Osteoblast (primary cell): ENCODE measurements at places on chromosomes 4 and X.

DNA sequence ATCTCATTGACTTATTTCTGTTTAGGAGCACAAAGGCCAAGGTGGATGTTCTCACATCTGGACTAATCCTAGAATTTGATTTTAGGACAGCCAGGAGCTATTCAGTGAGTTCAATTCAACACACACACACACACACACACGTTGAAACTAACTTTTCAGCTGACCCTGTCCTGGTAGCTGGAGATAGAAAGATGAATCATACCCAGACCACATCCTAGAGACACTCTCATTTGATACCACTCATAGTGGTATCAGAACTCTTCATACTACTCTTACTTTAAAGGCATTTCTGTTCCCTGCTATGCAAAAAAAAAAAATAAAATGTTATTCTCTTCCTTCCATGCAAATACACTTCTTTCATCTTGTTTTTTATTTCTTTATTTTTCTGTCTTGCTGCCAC is 36.7 kb downstream of the KLF8 start:
- DNase-seq, result no peak

- no peak for DNase-seq
Observed at GRCh38 chrX:79259073-79259689, 108.0 kb downstream of the ITM2A start.

- DNase-seq, result no peak
Observed at GRCh38 chr4:168849030-168849675, 160.9 kb downstream of the CBR4 start.

- no peak for DNase-seq
Observed at GRCh38 chr4:25290490-25291067, 22.0 kb upstream of the ZCCHC4 start.

- no peak for DNase-seq
Observed at GRCh38 chr4:16083241-16084191, at the start of gene PROM1. Gene PROM1, minus strand, starts transcription at chr4:16084023. Its CDS starts 8,117 bp downstream, at chr4:16075906.

- DNase-seq, result no peak
Observed at GRCh38 chr4:73442275-73442674, 6.3 kb downstream of the AFP start.

DNA sequence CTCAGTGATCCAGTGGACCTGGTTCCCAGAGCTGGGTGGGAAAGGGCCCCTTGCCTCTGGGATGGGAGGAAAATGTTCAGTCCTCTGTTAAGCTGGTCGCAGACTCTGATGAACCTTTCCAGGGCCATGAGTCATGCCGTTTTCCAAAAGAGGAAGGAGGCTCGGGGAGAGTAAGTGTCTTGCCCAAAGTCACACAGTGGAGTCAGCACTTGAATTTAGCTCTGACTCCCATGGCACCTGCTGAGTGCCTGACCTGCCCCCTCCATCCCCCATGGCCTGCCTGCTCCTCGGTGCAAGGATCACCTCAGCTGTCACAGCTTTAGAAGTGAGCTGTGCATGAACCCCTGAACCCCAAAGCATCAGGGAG is 14.0 kb upstream of the KIAA0232 start:
- DNase-seq, result peak; percentile 97

DNA sequence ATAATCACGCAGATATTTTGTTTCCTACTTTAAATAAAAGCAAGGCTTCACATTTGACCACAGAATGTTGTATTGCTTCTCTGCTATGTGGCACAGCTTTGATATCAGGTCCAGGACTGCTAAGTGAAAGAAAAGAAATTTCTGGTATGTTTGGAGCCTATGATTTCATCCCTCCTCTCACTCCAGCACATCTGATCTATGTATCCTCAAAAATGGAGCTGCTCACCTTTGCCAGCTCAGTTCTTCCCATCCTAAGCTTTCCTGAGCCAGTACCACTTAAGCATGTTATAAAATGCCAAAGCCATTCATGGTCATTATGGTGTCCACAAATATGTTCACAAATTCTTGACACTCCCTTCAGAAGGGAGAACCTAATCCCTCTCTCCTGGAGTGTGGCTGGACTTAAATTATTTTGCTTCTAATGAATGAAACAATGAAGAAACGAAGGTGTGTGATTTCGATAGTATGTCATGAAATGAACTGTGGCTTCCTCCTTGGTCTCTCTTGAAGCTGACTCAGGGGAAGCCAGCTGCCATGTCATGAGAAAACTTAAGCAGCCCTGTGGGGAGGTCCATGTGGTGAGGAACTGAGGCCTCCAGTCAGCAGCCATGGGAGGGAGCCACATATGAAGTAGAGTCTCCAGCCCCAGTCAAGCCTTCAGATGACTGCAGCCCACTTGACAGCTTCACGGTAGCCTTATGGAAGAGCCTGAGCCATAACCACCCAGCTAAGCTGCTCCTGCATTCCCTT is 207.7 kb downstream of the MGST2 start:
- no peak for DNase-seq

DNA sequence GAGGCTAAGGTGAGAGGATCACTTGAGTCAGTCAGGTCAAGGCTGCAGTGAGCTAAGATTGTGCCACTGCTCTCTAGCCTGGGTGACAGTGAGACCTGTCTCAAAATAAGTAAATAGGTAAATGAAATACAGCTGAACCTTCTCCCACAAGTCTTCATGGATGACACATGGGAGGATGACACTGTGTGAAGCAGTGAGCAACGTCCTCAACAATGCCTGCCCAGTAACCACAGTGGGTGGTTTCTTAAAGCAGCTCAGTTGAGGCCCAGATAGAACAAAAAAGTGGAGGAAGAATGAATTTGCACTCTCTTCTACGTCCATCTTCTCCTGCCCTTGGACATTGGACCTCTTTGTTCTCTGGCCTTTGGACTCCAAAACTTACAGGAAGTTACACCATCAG is 52.7 kb downstream of the MSX1 start:
- no peak for DNase-seq

DNA sequence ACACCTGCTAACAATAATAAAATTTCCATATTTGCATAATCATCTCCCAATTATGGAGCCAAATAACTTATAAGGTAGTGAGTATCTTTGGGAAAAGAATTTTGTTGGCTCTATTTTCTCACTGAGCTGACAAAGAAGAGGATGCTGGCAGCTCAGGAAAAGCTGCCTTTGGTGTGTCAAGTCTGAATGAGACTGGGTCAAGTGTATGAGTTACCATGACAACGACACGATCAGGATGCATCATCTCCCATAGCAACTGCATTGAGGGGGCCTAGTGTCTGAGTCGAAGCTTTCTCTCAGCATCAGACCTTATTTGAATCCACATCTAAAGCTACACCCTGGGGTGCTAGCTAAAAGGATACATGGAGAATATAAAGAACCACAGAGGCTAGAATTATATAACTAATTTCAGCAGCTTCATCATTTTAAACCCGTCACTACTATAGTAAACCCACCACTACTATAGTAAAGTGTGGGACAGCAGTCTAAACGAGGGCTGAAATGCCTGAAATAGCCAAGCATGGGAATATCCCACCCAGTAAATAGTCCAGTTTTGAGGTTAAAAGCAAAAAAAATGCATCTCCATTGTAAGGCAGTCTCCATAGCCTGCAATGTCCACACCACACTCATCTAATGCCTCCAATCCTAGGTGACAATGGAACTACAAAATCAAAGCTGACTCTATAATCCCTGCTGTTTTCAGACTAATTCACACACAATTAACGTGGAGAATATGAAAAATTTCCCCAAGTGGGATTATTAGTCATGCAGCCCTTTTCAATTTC is 16.0 kb downstream of the GSPT2 start:
- DNase-seq, result no peak

DNA sequence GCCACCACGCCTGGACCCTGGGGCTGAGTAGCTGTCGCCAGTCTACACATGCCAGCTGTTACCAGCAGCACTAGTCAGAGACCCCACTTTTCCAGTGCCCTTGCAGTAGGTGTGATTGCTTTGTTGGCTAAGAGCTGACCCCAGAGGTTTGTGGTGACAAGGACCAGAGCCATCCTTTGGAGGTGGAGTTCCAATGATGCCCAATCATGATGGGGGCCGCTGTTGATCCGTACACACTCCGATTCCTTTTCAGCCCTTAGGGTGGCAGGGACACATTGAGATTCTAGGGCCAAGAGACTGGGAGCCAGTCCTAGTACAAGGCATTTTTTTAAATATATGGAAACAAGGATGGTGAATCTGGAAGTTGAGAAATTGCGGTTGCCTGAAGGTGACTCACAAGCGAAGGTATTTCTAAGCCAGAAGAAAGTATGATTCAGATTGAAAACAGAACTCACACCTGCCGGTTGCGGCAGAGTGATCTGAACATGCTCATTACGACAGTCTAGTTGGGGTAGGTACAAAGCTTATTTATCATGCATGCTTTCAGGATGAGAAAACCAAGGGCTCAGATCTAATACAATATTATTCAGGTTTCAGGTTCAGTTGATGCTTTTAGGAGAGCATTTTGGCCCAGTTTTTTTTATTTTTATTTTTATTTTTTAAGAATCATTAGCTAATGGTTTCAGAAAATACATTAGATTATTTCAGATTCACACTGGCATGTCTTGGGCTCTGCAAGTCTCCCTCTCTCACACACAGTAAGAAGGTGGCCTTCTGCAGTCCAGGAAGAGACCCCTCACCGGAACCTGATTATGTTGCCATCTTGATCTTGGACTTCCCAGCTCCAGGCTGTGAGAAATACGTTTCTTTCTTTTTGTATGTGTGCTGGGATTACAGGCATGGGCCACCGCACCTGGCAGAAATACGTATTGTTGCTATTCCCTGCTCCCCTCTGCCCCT is 43.4 kb downstream of the SHROOM2 start:
- DNase-seq, result no peak

- DNase-seq, result peak; percentile 5
Observed at GRCh38 chrX:97876697-97877407, 993.1 kb downstream of the RPA4 start.

DNA sequence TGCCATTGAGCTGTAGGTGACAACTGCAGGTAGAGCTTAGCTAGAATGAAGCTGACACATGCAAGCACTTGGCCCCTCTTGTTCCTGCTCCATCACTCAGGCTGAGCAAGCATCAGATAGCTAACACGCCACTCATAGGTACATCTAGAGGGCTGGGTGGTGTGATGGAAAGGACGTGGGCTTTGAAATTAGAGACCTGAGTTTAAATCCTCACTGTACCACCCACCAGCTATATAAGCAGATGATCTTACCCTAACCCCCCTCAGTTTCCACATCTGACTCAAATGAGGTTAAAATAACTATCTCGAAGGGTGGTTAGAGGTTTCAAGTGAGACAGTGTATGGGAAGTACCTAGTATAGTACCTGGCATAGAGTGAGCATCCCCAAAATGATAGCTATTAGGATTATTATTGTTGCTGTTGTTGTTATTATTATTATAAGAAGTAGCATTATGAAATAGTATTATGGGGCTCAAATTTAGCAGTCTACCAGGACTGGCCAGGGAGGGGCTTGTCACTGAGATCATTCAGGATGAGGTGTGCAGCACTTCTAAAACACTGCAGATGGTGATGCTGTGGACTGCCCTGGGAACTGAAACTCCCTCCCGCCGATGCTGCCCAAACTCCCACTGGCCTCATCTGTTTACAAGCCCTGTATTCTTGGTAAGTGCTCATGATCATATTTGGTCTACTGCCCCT is 59.0 kb downstream of the REELD1 start:
- DNase-seq, result no peak

DNA sequence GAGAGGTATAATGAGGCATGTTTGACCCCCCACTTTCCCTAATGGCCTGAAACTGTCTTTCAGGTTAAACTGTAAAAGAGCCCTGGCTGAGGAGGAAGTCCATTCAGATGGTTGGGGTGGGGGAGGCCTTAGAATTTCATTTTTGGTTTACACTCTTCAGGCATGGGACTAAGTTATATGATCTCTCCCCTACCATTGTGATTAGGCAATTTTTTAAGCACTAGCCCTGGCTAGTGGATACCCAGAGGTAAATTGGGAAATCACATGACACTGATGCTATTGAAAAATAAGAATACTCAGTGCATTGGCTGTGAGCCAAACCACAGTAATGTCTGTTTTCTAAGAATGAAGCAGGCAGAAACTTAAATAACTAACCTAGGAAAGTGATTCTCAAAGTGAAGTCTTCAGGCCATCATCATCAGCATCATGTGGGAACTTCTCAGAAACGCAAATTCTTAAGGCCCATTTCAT is 149.7 kb downstream of the RRAGB start:
- DNase-seq, result no peak

DNA sequence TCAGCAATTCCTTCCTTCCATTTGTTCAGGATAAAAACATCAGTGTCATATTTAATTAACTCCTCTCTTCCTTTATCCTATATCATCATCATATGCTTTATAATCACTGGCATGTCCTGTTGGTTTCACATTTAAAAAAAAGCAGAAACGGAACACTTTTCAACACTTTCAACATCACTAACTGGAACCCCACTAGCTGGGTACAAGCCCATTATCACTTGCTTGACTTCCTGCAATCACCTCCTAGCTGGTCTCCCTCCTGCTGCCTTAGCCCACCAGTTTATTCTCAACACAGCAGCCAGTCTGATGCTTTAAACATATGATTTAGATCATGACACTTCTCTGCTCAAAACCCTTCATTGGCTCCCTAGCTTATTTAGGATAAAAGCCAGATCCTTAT is 116.4 kb upstream of the LSM6 start:
- DNase-seq, result no peak

DNA sequence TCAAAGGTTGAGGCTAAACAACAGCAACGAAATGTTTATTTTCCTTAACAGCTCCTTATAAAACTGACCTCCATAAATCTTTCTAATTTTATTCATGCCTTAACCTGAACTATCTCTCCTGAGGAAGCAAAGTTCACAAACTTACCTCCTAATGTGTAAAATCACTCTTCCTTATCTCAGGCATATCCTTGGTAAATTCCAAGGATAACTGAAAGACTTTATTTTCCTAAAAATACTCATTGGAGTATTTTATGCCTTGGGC is 197.4 kb downstream of the NWD2 start:
- no peak for DNase-seq

- no peak for DNase-seq
Observed at GRCh38 chrX:88613338-88613737, 133.7 kb upstream of the CPXCR1 start.

DNA sequence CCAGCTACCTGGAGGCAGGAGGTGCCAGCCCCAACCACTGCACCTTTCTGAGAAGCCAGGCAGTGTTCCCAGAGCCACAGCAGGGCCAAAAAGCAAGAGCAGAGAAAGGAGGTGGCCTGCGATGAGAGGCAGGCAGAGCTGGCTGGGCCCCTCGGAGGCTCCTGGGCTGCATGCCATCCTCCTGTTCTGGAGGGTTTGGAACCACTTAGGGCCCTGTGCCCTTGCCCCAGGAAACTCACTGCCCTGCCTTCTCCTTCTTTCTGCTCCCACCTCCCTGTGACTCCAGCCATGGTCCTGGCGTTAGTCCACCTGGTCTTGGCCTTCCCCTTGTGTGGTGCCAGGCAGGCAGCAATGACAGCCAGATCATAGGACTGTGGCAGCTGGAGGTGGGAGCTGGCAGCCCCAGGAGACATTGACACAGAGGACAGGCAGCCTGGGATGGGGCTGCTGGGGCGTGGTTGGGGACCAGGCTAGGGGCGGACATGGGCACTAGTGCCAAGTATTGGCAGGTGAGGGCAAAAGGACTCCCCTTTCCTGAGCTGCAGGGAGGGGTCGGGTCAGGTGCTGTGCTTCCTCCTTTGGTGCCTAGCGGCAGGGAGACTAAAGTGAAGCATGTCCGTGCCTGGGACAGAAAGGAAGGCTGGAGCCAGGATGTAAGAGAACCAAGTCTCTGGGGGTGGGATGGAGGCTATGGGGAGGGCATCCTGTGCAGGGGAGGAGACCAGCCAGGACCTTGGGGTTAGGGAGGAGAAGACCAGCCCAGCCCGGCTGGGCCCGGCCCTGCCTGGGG is 1.4 kb downstream of the APLN start:
- no peak for DNase-seq
